ENCODE measurements at places on chromosomes 1 and 21.

DNA sequence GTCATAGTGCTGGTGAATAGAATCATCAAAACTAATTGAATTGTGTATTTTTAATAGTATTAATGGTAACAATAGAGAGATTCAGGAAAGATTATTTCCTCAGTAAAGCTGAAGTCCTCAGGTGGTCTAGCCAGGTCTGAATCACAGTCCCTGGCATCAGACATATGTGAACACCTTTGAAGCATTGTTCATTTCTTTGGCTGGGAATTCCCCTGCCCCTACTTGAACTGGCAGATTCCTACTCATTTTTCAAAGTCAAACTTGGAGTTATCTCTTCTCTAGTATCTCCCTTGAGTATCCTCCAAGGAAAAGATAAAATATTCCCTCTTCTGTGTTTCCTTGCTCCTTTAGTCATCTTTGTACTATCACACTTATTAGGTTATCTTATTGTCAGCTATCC lies 759.8 kb downstream of the ADGRL2 start:
- DNase-seq = no peak

DNA sequence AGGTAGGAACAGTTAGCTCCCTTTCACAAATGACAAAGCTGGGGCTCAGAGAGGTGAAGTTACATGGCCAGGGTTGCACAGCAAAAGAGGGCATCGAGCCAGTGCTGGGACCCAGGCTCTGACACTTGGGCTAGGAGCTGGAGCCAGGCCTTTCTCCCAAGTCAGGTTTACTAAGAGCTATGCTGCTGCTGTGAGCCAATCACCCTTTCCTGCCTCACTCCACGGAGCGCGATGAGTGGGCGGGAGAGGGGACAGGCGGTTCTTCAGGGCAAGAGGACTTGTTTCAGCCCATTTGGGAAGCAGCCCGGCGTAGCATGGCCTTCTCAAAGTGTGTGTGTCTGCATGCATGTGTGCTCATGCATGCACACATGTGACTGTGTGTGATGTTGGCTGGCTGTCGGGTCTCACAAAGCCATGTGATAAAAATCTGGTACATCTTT lies 10.6 kb downstream of the ID3 start:
- DNase-seq = no peak

- no peak for DNase-seq
Observed at GRCh38 chr1:246878551-246878950, 53.2 kb downstream of the AHCTF1 start.

DNA sequence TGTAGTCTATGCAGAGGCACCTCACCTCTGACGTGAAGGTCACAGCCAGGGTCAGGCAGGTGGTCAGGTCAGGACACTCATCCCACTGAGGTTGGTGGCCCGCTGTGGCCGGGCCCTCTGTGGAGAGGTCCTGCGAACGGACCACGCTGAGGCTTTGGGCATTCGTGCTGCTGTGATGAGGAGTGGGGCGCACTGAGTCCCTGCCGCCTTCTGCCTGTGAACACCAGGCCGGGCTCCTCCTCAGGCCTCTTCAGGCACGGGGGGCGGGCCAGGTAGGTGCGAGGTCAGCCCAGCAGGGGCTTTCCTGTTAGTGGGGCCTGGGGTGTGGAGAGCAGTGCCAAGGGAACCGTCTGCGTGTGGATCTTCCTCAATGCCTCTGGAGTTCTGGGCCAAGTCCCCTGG lies 39.0 kb downstream of the COQ8A start:
- no peak for DNase-seq

DNA sequence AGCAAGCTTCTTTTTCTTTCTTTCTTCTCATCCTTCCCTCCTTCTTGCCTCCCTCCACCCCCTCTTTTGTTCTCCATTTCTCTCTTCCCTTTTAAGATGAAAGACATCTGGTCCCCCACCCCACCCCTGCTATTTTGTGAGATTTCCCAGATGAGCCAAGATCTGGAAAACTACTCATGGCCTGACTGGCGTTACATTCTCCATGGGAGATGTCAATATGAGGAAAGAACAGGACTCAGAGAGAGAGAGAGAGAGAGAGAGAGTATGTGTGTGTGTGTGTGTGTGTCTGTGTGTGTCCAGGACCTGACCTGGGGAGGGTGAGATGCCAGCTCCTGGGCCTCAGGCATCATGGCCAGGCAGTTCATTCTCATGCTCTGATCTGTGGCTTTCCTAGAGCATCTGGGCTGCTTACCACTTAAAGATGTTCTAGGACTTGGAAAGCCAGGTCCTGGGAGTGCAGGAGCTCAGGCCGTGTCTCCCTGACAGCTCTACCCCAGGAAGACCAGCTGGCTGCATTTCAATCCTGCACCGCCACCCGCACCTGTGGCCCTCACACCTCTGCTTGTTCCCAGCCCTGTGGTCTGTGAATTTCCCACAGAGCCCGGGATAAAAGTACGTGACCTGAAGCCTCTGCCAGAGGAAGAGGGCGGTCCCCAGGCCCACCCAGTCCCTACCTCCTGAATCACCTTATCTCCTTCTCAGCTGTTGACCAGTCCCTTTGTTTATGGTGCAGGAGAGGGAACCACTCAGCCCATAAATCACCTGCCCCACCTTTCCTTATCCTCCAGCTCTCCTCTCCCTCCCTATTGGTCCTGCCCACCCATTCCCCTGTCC lies 3.2 kb upstream of the BEST4 start:
- no peak for DNase-seq

DNA sequence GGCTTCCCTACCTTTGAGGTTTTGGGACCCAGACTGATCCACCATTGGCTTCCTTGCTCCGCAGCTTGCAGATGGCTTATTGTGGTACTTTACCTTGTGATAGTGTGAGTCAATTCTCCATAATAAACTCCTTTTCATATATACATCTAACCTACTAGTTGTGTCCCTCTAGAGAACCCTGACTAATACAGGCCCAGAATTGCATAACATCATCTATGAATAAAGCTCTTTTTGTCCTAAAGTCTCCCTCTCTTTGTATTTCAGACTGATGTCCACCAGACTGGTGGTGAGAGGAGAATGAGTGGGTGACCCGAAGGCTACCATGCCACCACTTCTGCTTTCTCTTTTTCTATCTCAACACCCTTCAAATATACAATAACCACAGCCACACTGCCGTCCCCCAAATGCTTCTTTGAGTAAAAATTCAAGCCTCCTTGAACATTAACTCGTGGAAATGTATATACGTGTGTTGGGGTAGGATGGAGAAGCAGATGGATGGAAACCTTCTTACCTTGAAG lies 265.7 kb downstream of the PTBP2 start:
- DNase-seq = no peak

- no peak for DNase-seq
Observed at GRCh38 chr21:15031790-15032357, 32.9 kb downstream of the NRIP1 start.

DNA sequence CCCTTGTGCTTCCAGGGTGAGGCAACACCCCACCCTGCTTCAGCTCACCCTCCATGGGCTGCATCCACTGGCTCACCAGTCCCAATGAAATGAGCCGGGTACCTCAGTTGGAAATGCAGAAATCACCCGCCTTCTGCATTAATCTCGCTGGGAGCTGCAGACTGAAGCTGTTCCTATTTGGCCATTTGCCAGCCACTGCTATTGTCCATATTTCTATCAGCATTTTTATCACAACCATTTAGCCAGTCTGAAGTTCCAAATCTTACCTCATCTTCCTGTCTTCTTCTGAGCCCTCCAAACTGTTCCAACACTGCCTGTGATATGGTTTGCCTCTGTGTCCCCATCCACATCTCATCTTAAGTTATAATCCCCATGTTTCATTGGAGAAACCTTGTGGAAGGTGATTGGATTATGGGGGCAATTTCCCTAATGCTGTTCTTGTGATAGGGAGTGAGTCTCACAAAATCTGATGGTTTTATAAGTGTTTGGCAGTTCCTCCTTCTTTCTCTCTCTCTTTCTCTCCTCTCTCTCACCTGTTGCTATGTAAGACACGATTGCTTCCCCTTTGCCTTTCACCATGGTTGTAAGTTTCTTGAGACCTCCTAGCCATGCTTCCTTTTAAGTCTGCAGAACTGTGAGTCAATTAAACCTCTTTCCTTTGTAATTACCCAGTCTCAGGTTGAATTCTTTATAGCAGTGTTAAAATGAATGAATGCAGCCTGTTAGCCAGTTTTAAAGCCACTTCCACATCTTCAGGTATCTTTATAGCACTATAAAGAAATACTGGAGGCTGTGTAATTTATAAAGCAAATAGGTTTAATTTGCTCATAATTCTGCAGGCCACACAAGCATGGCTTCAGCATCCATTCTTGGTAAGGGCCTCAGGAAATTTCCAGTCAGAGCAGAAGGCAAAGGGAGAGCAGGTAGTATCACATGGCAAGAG lies 203.5 kb downstream of the FCRL5 start:
- DNase-seq = no peak

GRCh38 chr1:218475275-218475674 lies 130.1 kb downstream of the TGFB2 start:
- DNase-seq = no peak

GRCh38 chr1:243550276-243550675 lies 294.4 kb downstream of the SDCCAG8 start:
- no peak for DNase-seq

- no peak for DNase-seq
Observed at GRCh38 chr1:243927381-243927780, 77.3 kb upstream of the AKT3 start.

GRCh38 chr1:15425521-15425920 lies 12.7 kb upstream of the CTRC start:
- DNase-seq = no peak

DNA sequence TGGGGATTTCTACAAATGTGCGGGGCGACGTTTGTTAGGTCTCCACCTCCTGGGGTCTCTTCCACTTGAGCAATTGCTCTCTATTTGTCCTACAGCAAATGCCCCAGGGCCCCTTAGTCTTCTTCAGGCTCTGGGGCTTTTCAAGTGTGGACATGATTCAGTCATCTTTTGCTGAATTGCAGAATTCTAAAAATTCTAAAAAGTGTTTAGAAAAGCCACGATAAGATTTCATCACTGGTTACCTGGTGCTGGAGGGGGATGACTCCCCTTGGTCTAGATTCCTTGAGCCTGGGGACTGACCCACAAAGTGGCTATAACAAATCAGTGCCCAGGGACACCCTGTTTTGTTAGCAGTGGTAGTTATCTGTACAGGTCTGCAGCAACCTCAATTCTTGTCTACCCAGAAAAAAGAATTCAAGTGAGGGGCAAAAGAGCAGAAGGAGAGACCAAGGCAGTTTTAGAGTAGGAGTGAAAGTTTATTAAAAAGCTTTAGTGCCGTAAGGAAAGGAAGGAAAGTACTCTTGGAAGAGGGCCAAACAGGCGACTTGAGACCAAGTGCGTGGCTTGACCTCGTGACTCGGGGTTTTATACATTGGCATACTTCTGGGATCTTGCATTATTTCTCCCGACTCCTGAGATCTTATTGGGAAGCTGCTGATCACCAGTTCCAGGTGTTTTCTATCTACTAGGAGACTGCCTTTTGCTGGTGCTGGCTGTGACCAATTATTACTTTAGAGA lies 25.2 kb downstream of the PROK1 start:
- no peak for DNase-seq

- no peak for DNase-seq
Observed at GRCh38 chr1:157671895-157672294, 28.7 kb downstream of the FCRL3 start.

- DNase-seq = no peak
Observed at GRCh38 chr1:55055951-55056631, 16.7 kb downstream of the PCSK9 start.

GRCh38 chr1:184272175-184272866 lies 114.5 kb upstream of the C1orf21 start:
- no peak for DNase-seq

DNA sequence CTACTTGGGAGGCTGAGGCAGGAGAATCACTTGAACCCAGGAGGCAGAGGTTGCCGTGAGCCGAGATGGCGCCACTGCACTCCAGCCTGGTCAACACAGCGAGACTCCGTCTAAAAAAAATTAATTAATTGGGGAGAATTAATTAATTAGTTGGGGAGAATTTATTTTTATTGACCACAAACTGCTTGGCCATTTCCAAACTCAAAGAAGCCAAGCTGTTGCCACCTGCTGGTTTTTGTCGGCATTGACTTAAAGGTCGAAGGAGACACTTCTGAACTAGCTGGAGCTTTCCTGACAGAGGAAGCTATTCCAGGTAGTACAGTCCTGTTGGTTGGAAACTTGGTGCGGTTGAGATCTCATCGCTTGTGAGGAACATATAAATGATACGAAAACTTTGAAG lies 13.1 kb downstream of the MAP1LC3C start:
- no peak for DNase-seq

DNA sequence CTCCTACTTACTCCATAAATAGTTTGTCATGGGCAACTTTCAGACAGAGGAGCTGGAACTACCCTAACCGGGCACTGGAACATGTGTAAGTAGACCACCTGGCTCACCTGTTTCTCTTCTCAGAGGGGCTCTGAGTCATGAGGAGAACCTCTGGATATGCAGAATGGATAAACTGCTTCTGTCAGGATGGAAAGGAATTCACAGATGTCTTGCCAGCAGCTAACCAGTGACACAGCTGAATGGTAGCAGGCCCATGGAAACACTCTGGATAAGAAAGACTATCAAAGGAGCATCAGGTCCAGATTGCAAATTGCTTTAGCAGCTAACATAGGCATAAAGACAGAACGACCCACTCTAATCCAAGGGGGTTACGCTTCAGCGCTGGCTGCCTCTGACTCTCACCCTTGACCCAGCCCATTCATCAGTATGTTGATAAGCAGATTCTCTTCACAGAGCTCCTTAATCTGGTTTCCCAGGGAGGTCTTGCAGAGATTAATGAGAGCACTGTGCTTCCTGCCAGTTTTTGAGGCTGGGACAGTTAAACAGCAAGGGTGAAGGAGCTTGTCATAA lies 54.2 kb downstream of the HIVEP3 start:
- no peak for DNase-seq

DNA sequence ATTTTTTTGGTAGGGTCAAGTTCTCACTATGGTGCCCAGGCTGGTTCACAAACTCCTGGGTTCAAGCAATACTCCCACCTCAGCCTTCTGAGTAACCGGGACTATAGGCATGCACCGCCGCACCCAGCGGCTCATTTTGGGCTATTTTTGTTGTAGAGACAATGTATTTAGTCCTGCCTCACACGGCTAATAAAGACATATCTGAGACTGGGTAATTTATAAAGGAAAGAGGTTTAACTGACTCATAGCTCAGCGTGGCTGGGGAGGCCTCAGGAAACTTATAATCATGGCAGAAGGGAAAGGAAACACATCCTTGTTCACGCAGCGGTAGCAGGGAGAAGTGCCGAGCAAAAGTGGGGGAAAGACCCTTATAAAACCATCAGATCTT lies 4.2 kb downstream of the CELA2A start:
- DNase-seq = no peak

Data from CD4-positive, alpha-beta T cell treated with Interleukin-17A for 1 hour (primary cell).